ENCODE measurements at places on chromosomes 1 and 21.

GRCh38 chr1:54167422-54168139 lies 14.8 kb upstream of the CDCP2 start:
- DNase-seq, result no peak

- no peak for DNase-seq
Observed at GRCh38 chr21:30740462-30740861, 6.6 kb downstream of the KRTAP21-2 start.

DNA sequence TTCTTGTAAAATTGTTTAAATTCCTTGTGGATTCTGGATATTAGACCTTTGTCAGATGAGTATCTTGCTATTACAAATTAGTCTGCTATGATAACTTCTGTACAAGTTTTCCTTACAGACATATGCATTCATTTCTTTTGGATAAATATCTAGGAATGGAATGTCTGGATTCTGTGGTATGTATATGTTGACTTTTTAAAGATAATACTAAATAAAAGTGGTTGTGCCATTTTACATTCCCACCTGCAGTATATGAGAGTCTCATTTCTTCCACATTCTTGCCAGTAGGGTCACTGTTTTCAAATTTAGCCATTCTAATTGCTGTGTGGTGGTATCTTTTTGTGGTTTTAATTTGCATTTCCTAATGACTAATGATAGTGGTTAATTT lies 53.9 kb downstream of the SYDE2 start:
- no peak for DNase-seq

- no peak for DNase-seq
Observed at GRCh38 chr21:35737899-35738346, 322.4 kb downstream of the SETD4 start.

DNA sequence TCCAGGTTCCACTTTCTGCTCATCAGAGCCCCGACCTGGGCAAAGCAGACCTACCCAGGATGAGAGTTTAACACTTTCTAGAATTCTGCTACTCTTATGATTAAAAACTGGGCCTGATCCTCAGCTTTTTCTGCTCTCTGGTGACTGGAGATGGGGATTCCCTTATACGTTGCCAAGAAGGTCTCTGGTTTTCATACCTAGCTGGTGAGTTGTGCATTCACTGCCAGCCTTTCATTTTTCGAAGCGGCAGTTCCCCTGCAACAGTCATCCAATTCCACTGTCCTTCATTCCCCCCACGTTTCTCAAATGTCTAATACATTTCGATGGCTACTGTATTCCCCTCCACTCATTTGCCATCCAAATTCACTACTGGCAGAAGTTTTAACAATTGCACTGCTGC lies 135.3 kb downstream of the ADSS2 start:
- no peak for DNase-seq

DNA sequence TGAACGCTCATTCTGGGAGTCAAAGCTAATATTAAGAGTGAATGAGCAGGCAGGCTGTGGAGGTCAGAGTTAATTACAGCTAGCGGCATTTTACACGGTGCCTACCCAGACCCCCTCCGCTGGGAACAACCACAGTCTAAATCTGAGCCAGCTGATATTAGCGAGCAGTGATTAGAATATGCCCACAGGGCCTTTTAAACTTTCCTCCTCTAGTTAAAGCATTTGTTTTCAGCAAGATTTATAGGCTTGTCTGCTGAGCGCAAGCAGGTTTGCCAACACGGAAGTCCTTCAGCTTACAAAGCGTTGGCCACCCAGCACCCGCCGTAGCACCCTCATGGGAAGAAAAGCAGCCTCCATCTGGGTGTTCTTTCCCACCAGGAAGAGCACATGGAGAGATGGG lies 72.1 kb downstream of the LMX1A start:
- DNase-seq, result peak; percentile 80

- peak; percentile 26 for DNase-seq
Observed at GRCh38 chr1:90114521-90115141, 119.7 kb downstream of the ZNF326 start.

GRCh38 chr1:30804352-30804751 lies 46.8 kb upstream of the LAPTM5 start:
- no peak for DNase-seq

GRCh38 chr1:171434717-171435346 lies 50.5 kb upstream of the PRRC2C start:
- DNase-seq, result no peak

DNA sequence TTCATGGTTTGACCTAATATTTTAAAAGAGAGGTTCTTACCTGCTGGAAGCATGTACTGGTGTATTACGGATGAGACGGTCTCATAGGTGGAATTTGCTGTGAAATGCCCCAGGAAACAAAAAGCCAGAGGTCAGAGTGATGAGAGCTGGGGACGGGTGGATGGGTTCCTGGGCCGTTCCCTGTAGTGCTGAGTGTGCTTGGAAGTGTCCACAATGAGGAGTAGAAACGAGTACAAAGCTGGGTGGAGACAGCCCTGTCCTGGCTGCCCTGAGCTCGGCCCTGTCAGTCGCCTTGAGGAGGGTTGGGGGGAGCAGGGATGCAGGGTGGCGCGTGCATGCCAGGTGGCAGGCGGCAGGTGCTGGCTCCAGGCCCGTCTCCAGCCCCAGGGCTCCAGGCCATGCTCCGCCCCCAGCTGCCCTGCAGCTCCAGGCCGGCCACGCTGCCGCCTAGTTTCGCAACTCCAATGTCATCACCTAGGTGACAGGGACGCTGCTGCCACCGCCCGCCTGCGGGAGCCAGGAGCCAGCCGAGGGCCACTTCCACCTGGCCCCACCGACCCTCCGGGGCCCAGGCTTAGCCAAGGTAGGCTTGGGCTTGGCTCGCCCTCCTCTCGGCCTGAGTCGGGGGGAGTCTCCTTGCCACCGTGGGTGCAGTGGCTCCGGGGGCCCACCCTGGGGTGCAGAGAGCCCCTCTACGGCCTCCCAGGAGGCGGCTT lies 16.4 kb downstream of the TP73 start:
- peak; percentile 90 for DNase-seq

DNA sequence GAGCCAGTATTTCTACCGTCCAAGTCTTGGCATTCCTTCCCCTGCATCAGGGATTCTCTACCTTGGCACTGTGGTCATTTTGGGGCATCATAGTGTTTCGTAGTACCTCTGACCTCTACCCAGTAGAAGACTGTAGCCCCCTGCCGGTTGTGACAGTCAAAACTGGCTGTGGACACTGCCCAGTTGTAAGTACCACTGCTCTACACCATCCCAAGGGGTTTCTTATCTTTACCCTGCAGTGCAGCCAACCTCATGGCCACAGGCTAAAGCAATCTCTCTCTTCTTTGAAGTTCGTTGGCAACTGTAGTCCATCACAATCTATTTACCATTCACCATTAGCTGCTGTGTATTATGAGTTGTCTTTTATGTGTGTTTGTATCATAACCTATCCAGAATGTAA lies 29.3 kb upstream of the ERO1B start:
- DNase-seq, result no peak

- DNase-seq, result no peak
Observed at GRCh38 chr1:91891454-91891853, 5.5 kb upstream of the TGFBR3 start.

GRCh38 chr21:37592496-37592895 lies 225.9 kb downstream of the DYRK1A start:
- no peak for DNase-seq

DNA sequence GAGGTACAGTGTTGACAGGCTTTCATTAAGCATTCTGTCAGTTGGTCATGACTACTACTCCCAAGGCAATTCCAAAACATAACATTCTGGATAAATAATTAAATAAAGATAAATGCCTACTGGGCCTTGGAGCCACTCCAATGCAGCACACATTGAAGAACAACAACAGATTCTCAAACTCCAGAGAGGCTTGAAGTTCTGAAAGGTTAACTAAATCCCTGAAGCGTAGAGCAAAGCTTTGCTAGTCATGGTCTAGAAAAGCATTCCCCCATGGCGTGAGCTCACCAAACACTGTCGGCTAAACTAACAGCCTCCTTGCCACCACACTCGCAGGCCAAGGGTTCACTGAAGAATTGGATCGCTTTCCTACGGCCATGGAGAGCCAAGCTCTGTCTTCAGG lies 268.0 kb downstream of the ATG4C start:
- DNase-seq, result no peak

GRCh38 chr1:11833900-11834299 lies 13.7 kb downstream of the NPPA start:
- no peak for DNase-seq

DNA sequence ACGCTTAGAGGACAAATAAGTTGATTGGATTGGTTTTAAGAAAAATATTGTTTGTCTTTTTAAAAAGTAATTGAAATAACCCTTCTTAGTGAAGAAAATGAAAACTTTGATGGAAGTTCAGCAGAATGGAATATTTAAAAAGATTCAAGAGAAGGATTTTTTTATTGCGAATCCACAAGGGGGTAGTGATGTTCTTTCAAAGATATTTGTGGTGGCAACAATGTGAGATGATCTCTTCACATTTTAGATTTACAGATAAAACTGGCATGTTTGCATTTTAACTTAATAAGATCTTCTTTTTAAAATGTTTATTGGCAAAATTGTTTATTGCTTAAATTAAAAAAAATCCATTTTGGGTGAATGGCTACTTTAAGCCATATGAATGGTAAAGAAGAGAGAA lies 8.9 kb downstream of the CAMTA1 start:
- DNase-seq, result no peak

DNA sequence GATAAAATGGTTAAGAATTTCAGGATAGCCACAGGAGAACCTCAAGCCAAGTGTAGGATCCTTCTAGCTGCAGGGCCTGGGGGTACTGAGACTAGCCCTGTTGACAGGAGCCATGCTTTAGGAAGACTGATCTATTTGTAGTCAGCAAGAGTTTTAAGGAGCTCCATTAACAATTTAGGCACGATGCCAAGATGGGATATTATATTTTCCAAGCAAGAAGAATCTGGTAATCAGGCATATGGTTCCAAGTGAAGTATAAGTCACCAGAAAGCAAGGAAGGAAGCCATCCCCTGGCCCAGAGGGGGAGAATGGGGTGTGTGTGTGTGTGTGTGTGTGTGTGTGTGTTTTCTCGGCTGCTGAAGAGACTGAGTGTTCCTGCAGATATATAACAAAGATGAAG lies 7.0 kb downstream of the IFNAR2 start:
- DNase-seq, result no peak

DNA sequence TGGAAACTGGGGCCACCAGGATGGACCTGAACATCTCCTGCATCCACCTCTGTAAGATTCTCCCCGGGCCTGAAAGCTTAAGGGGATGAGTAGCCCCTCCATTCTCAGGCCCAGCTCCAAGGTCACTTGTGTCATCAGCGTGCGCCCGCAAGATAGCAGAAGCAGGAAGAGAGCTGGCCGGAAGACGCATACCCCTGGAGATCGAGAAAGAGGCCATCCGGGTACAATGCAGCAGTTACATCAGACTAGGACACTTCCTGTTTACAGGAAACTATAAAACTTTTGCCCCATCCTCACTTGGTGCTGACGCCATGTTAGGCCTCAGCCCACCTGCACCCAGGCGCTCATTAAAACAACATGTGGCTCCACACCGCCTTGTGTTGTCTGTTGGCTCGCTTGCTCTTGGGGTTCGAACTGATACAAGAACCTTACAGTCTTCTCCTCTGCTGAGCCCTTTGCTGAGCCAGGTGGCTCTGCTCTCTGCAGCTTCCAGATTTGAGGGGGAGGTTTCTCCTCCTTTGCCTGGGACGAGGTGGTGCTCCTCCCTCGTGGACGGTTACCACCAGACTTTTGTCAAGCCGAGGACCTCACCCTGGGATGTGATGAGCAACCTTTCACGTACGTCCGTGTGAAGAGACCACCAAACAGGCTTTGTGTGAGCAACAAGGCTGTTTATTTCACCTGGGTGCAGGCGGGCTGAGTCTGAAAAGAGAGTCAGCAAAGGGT lies 277.5 kb upstream of the C1orf174 start:
- no peak for DNase-seq

DNA sequence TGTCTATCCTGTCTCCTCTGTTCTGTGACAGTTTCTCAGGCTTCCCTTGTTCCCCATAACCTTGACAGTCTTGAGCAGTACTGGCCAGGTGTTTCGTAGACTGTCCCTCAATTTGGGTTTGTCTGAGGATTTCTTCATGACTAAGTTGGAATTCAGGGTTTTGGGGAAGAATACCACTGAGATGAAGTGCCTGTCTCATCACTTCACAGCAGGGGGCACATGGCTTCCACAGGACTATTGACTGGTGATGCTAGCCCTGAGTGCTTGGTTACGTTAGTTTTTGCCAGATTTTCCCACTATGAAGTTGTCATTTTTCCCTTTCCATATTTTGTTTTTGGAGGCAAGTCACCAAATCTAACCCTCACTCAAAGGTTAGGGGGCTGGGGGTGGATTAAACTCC lies 45.7 kb downstream of the CDCP2 start:
- DNase-seq, result peak; percentile 5

DNA sequence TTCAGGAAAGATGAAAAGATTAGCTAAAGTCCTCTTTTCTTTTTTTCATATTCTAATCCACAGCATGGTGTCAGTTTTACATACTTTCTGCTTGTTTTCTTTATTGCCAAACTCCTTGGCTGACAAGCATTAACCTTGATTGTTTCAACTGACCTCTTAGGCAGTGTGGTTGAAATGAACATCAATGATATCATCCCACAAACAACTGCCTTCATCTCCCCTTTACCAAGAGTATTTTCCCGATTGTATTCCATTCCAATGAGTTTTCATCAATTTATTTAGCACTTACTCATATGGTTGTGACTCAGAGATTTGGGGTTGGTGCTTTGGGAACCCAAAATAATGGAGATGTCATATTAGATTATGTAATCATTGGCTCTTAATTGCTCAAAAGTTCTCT lies 71.8 kb downstream of the SPAG17 start:
- DNase-seq, result no peak

DNA sequence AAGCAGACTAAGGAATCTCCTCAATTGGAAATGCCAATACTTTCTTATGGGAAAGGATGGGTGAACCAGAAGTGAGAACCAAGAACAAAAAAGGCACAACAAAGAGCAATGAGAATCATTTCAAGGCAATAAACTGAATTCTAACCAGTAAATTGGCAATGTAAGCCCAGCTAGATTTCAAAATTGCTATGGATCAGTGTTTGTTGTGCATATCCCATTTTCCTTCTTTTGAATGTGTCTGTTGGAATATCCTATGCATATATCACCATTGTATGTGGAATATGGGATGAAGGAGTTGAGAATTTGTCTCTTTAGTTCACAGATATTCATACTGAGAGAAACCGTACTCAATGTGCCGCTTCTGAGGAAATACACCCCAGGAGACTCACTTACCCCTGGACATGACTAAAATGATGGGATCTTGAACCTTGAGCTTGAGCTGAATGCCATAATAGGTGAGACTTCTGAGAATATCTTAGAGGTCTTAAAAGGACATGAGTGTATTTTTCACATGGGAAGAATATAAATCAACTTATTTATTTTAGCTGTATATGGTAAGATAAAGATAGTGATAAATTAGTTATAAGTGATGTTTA lies 216.0 kb downstream of the BACH1 start:
- no peak for DNase-seq

- no peak for DNase-seq
Observed at GRCh38 chr1:78370779-78371482, 119.8 kb upstream of the PTGFR start.

DNA sequence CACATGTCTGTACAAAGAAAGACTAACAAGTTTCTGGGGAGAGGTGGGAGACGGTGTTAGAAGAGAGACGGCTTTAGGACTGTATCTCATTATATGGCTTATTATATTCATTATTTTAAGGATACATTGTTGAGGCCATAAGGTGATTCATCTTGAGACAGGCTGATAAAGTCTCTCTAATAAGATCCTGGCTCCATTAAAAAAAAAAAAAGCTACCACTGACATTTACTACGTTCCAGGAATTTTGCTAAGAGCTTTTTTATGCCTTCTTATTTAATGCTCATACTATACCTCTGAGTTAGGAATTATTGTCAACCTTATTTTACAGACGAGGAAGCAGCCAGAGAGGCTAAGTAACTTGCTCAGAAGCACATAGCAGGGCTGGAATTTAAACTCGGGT lies 173.7 kb downstream of the GABPA start:
- DNase-seq, result no peak

All from NCI-H1417 (cell line).